CD4-positive, alpha-beta T cell treated with Interleukin-12 subunit alpha and Interleukin-12 subunit beta, for 1 hour (primary cell): ENCODE measurements at places on chromosomes 11 and 22.

GRCh38 chr11:66365711-66366619 lies 5.6 kb downstream of the SLC29A2 start:
- DNase-seq: no peak

DNA sequence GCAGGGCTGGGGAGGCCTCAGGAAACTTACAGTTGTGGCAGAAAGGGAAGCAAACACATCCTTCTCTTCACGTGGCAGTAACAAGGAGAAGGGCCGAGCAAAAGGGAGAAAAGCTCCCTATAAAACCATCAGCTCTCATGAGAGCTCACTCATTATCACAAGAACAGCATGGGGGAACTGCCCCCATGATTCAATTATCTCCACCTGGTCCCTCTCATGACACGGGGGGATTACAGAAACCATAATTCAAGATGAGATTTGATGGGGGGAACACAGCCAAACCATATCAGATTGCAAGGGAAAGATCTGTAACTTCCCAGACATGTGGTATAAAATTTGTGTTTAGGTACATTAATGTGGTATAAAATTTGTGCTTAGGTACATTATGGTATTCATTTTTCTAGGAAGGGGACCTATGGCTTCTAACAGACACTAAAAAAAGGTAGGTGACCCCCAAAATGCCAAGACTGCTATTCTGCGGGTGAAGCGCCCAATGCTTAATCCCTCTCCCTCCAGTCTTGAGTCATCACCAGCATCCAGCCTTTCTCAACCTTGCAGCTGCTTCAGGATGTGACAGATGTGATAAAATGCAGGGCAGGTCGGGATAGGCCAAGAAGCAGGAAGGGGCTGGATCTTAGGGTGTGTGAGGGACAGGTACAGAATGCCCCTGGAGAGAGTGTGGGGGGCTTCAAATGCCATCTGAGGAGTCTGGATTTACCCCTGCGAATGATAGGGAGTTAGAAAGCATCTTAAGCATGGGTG lies 57.7 kb upstream of the AMPD3 start:
- DNase-seq: no peak

DNA sequence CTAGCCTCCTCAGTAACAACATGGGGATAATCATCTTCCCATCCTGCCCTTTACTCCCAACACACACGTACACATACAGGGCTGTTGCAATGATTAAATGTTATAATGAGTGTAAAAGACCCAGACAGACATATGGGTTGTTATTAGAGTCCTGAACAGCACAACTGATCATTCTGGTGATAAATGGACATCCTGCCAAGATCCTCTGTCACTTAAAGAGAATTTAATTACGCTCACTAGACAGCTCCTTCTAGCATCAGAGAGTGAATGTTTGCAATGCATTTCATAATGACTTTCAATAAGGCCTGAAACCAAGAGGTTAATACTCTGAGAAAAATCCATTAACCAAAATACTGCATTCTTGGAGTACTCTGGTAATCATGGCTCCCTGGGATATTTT lies 115.8 kb downstream of the KCNC1 start:
- DNase-seq: no peak

DNA sequence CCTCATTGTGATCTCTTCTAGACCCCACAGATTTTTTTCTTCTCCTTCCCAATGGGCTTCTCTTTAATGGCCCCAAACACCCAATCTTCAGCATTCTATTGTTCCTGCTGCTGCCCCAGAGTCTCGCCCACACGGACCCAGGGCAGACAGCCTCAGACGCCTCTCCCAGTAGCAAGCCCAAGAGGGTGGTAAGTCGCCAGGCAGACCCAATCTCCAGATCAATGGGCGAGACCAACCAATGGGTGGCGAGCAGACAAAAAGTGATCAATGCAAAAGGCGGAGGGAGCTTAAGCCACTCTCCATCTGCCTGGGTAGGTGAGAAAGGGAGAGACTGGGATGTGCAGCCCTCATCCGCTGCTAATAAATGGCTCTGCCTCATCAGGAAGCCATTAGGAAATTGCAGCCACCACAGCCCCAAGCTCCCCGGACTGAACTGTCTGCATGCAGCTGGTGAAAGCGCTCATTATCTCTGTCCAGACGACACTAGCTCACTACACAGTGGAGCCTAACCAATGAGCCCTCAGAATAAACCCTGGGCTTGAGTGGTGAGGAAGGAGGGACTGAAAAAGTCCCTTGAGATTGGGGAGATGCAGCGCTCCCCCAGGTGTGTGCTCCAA lies 81.8 kb downstream of the ETS1 start:
- no peak for DNase-seq

- DNase-seq: peak; percentile 78
Observed at GRCh38 chr11:114183044-114183511, 113.1 kb upstream of the NNMT start.

DNA sequence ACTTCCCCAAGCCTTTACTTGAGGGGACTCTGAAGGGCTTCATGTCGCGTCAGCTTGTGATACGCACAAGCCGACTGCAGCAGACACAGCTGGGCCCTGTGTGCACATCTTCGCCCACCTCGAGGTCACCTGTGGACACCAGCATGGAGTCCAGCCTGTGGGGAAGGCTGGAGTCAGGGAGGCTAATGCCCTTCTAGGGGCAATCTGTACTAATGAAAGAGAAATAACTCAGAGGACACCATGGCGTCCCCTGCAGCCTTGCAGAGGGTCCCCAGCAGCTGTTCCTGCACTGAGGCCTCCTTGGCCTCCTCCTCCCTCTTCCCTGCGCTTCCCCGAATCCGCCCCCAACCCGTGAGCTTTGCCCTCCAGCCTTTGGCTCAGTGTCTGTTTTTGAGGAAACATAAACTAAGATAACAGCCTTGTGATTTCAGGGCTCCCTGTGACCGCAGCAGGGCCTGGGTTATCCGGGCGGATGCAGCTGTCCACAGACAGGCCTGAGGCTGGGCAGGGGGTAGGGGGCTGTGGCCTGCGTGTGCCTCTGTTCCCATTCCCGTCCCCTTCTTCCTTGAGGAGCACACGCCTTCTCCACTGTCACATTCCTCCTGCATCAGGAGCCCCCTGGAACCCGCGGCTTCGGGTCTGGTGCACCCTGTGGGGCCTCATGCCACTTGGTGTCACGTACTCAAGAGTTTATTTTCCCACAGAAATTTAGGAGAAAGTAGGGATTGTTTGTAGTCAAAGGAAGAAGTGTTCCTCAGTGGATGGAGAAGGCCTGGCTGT lies 25.0 kb downstream of the KRTAP5-5 start:
- no peak for DNase-seq

- DNase-seq: no peak
Observed at GRCh38 chr11:75813622-75814039, 1.4 kb upstream of the UVRAG start.

DNA sequence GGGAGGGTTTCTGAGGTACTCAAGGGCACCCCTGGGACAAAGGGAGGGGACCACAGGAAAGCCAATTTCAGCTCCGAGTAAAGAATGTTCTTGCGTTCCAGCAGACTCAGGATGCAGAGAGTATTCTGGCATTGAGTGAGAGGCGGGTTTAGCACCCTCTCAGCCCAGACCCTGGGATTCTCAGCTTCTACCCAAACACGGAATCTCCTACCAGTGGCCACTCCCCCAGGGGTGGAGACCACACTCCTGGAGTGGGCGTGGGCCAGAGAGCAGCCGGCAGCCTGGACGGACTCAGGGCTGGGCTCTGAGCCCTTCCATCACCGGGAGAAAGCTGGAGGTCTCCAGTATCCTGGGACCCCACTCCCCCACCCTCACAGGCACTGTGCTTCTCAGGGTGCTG lies 26.1 kb upstream of the TTLL12 start:
- DNase-seq: no peak

DNA sequence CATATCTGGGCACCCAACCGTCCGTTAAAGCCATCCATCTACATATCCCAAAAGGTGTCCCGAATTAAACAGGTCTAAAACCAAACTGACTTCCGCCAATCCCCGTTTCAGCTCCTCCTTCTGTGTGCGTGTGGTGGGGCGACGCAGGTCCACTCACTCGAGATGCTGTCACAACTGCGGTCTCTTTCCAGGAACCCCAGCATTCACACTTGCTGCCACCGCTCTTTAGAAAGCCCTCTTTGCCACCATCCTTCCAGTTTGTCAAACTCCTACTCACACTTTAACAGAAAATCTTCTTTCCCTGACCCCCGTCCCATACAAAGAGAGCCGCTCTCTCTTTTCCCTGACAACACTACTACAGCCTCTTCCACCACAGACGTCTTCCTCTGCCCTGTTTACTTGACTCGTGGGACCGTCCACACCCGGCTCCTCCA lies 467 bp downstream of the ESS2 start:
- peak; percentile 36 for DNase-seq

- no peak for DNase-seq
Observed at GRCh38 chr22:19197997-19198865, 19.7 kb upstream of the SLC25A1 start.

GRCh38 chr11:70203751-70204465 lies 812 bp downstream of the FADD start:
- DNase-seq: peak; percentile 91

GRCh38 chr11:46254133-46254491 lies 23.4 kb upstream of the CREB3L1 start:
- no peak for DNase-seq

- DNase-seq: no peak
Observed at GRCh38 chr11:68472778-68473177, 12.2 kb downstream of the PPP6R3 start.

DNA sequence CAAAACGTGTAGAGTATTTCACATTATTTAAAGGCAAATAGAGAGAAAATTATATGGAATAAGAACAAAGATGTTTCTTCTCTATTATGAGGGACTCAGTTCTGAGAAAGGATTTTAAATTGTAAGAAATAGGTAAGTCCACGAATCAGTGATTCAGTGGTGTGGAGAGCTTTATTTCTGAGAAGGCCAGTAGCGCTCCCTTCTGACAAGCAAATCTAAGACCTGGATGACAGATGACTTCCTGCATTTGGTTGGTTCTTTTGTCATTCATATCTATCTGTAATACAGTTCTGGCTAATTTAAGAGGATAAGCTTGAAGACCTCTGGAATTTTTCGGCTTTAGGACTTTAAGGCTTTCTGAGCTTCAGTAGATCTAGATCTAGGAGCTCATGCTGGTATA lies 7.0 kb downstream of the CD3E start:
- no peak for DNase-seq

GRCh38 chr11:44542372-44542771 lies 23.1 kb upstream of the CD82 start:
- DNase-seq: no peak

DNA sequence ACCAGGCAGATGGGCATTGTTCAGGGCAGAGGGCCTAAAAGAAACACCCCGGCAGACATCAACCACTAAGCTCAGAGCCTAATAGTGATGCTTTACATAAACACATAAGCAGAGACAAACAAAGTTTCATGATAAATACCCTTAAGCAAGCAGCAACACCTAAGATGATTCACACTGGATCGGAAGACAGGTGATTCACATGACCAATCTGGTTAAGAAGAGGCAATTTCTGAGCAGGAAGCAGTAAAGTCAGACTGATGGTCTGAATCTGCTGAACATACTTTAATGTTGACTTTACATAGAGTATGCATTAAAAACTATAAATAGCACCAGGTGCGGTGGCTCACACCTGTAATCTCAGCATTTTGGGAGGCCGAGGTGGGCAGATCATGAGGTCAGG lies 56.1 kb downstream of the SYN3 start:
- DNase-seq: no peak

GRCh38 chr11:99148352-99148751 lies 127.6 kb downstream of the CNTN5 start:
- no peak for DNase-seq

DNA sequence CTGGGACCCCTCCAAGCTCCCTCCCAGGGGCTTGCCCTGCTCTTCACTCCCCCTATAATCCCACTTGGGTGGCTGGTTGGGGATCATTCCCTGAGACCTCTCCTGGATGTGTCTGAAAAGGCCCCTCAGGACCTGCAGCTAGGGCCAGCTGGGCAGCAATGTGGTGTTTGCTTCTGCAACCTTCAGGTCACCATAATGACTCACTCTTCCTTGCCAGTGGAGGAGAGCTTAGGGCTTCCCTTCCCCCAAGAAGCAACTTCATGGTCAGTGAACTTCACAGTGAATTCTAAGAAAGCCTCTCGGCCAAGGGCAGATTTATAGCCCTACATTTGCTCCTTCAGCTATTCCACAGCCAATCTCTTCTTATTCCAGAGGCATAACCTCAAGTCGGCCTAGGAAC lies 45.1 kb upstream of the TSPAN18 start:
- no peak for DNase-seq

DNA sequence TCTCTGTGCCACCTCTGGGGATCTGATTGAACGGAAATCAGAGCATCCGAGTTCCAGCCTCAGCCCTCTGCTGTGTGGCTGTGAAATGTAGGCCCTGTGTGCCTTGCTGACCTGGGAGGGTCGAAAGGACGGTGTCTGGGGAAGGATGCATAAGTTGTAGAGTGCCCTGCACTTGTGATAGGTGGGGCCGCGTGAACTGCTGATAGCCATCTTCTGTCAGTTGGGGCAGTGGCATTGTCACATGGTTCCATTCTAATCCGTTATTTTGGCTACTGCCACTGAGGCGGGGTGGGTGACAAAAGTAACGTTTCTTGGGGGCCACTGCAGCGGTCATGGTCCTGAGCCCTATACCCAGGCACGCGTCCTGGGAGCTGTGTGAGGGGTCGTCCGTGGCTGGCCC lies 63.4 kb downstream of the LRP5 start:
- DNase-seq: no peak
